ENCODE measurements at places on chromosomes 4 and X.
A peak's percentile ranks its signal among the peaks of the same experiment; 100 is the strongest.

DNA sequence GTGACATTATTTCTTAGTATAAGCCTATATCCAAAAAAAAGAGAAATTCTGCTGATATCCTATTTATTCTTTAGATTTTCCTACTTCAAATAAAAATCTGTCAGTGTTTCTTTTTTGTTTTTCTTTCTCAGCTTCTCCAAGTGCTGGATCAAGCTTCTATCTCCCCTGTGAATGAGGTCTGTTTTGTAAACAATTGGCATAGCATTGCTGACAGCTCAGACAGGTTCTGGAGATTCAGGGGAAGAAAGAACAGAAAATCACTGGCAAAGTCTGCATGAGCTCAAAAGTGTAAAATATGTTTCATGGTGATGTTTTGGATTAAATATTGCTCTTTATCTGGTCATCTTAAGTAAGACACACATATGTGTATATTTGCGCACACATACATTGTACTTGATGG, 492.0 kb upstream of the IGFBP7 start:
- DNase-seq: no peak

DNA sequence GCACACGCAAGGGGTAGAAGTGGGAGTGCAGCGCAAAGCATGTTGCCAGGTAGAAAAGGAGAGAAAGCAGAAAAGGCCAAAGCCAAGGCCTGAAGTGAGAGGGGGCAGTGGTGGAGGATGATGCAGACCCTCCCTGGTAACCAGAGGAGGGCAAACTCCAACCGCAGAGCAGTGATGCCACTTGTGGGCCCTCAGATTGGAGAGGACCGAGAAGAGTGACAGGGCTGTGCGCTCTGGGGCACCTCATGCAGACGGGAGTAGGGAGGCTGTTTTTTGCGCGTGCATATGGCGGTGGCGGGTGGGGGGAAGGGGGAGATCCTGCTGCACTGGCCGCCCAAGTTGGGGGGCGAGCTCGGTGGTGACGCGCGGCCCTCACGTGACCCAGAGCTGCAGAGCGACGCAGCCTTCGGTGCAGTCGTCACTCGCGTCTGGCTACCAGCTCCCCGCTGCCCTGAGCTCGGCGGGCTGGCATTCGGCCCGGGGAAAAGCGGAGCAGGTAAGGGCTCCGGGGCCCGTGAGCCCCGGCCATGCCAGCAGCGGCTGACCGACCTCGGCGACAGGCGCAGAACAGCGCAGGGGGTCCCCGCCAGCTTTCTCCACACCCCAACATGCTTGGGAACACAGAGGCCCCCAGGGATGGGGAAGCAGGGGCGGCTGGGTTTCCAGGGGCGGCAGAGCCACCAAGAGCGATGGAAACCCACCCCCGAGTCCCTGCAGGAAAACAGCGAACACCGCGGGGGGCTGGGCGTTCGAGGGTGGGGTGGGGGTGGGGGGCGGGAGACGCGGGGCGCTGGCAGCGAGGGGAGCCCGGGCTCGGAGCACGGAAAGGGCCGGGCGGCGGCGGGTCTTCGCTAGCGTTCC, at the start of gene BEX3:
Gene BEX3 (plus strand): TSS at position 421 of the 861 bp plus-strand sequence. CDS start 984 bp downstream, outside the sequence.
- DNase-seq: peak; percentile 72

DNA sequence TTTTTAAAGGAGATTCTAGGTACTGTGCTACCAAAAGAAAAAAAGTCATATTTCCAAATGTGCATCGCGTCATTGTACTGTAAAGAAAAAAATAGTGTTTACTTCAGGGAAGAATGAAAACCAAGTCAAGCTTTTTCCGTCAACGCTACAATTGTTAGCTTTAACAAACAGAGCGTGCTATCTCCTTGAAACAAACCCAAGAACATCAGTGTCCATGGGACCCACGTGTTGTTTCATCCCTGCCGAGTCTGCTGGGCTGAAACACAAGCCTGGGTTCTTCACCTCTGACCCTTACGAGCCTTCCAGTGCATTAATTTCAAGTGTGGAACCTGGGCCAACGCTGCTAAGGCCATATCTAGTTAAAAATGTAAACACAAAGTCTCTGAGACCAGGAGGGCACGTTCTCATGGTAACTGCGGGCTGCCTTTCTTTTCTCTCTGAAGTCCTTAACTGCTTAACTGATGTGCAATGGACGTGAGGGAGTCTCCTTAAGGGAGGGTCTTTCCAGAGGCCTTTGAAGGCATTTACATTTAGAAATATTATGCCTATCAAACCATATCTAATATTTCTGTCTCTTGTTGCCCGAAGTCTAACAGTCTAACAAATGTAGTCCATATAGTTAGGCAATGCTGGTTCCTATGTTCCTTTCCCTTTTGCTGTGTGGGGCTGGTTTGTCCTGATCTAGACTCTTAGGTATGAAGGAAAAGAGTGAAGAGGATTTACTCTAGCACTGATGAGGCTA, 36.3 kb downstream of the ING2 start:
- DNase-seq: no peak

- peak; percentile 54 for DNase-seq
Observed at GRCh38 chr4:127548990-127549925, 83.5 kb upstream of the INTU start.

All from fibroblast of skin of right biceps (primary cell).